ENCODE measurements at places on chromosomes 13 and 19.

DNA sequence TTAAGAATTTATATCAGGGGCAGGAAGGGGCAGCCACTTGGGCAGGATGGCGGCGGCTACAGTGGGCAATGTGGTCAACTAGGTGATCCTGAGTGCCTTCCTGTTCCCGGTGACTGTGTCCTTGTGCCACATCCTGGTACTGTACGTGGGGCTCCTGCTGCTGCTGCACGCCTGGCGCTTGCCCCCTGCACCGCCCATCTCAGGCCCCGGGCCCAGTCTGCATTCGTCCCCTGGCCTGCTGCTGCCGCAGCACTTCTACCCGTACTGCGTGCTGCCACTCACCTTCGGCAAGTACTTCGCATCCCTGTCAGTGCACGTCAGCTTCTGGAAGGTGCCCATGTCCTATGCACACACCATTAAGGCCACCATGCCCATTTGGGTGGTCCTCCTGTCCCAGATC is 40.1 kb downstream of the IFT88 start:
- H3K36me3 ChIP-seq = peaks cover 8% of the 10 kb centered on the region
- H3K4me1 ChIP-seq = no peaks in the 10 kb centered on the region
- no peaks in the 10 kb centered on the region for H3K27me3 ChIP-seq
- DNase-seq = no peak

DNA sequence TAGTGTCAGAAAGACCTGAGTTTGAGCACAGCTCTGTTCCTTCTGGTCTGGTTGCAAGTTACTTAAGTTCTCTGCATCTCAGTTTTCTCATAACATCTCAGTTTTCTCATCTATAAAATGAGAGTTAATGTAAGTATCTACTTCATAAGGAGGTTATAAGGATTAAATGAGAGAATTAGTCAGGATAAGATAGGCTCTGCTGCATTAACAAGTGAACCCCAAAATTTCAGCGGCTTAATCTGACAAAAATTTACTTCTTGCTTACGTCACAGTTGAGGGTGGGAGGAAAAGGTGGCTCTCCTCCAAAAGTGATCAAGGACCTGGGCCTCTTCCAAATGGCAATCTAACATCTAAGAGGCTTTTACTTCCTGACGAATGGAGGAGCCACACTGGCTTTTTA is 31.5 kb upstream of the LRCH1 start:
- peak overlapping the region; percentile 24 for H3K27ac ChIP-seq
- DNase-seq = no peak
- H3K36me3 ChIP-seq = no peaks in the 10 kb centered on the region
- no peak overlapping the region for H3K4me3 ChIP-seq

GRCh38 chr19:34579281-34580054 is 97.5 kb downstream of the SCGB2B2 start:
- peaks cover 8% of the 10 kb centered on the region for H3K36me3 ChIP-seq
- no peak overlapping the region for H3K4me3 ChIP-seq
- H3K27ac ChIP-seq = no peak overlapping the region
- peaks cover 29% of the 10 kb centered on the region for H3K27me3 ChIP-seq
- DNase-seq = no peak

GRCh38 chr13:31012655-31013024 is 80.2 kb downstream of the TEX26 start:
- H3K4me1 ChIP-seq = peaks cover 4% of the 10 kb centered on the region
- H3K4me3 ChIP-seq = no peak overlapping the region
- H3K27ac ChIP-seq = no peak overlapping the region
- DNase-seq = no peak
- peaks cover 4% of the 10 kb centered on the region for H3K27me3 ChIP-seq
- peaks cover 4% of the 10 kb centered on the region for H3K36me3 ChIP-seq

GRCh38 chr13:103539721-103540381 is 473.6 kb upstream of the SLC10A2 start:
- DNase-seq = no peak
- no peak overlapping the region for H3K27ac ChIP-seq
- H3K4me3 ChIP-seq = no peak overlapping the region
- no peaks in the 10 kb centered on the region for H3K27me3 ChIP-seq

DNA sequence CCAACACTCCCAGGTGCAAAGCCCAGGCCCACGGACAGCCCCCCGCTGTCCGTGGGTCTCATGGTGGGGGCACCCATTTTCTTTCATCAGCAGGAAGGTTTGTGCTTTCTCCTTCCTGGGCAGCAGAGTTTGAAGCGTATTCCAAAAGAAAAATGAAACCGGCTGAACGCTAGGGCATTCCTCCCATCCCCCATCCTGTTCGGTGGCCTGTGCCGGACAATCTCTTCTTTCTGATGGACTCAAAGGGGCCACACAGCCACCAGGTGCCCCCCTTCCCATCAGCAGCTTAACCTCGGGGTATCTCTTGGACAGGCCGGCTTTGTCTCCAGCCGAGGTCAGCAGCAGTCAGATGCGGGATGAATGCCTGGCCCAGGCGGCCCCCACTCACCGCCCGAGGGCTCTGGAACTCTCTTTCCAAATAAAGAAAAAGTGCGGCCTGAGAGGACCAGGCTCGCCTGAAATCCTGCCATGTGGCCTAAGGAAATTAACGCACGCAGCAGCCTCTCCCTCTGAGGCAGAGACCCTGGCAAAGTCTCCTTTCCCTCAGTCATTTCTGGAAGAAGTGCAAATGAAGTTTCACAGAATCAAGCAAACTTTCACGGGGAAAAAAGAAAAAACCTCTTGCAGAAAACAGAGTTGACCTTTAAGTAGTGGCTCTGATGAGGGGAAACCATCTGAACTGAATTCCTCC is 67.8 kb downstream of the RASA3 start:
- peaks cover 14% of the 10 kb centered on the region for H3K27me3 ChIP-seq
- no peak overlapping the region for H3K4me3 ChIP-seq
- H3K36me3 ChIP-seq = peaks cover 11% of the 10 kb centered on the region
- H3K4me1 ChIP-seq = peaks cover 29% of the 10 kb centered on the region
- no peak for DNase-seq
- H3K27ac ChIP-seq = no peak overlapping the region

- peaks cover 35% of the 10 kb centered on the region for H3K4me1 ChIP-seq
- no peak for DNase-seq
- H3K27me3 ChIP-seq = peaks cover 1% of the 10 kb centered on the region
- H3K36me3 ChIP-seq = no peaks in the 10 kb centered on the region
These were observed 9.6 kb downstream of the STARD13 start for GRCh38 chr13:33275916-33276315.

DNA sequence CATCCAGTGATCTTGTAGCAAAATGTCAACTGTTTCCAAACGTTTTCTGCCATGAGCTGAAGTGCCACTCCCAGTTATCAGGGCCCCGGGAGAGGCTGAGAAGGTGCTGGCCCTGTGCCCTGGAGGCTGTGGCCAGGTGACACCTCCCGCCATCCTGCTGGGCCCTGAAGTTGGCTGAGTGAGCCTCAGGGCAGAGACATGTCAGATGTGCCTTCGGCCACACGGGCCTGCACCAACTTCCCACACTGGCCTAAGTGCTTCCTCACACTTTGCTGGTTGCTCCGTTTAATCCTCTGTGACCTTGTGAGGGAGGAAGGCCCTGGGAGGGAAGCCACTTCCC is 4.8 kb downstream of the ADPRHL1 start:
- no peaks in the 10 kb centered on the region for H3K4me1 ChIP-seq
- H3K4me3 ChIP-seq = no peak overlapping the region
- DNase-seq = no peak
- peaks cover 5% of the 10 kb centered on the region for H3K36me3 ChIP-seq

- H3K4me3 ChIP-seq = no peak overlapping the region
- no peak for DNase-seq
- H3K36me3 ChIP-seq = no peaks in the 10 kb centered on the region
- H3K4me1 ChIP-seq = peaks cover 3% of the 10 kb centered on the region
- no peak overlapping the region for H3K27ac ChIP-seq
These were observed 18.9 kb upstream of the IPO5 start for GRCh38 chr13:97934590-97934989.

- H3K27me3 ChIP-seq = no peaks in the 10 kb centered on the region
- peaks cover 17% of the 10 kb centered on the region for H3K36me3 ChIP-seq
- no peak overlapping the region for H3K4me3 ChIP-seq
- peaks cover 4% of the 10 kb centered on the region for H3K4me1 ChIP-seq
These were observed 20.9 kb downstream of the COG6 start for GRCh38 chr13:39676315-39676876.

DNA sequence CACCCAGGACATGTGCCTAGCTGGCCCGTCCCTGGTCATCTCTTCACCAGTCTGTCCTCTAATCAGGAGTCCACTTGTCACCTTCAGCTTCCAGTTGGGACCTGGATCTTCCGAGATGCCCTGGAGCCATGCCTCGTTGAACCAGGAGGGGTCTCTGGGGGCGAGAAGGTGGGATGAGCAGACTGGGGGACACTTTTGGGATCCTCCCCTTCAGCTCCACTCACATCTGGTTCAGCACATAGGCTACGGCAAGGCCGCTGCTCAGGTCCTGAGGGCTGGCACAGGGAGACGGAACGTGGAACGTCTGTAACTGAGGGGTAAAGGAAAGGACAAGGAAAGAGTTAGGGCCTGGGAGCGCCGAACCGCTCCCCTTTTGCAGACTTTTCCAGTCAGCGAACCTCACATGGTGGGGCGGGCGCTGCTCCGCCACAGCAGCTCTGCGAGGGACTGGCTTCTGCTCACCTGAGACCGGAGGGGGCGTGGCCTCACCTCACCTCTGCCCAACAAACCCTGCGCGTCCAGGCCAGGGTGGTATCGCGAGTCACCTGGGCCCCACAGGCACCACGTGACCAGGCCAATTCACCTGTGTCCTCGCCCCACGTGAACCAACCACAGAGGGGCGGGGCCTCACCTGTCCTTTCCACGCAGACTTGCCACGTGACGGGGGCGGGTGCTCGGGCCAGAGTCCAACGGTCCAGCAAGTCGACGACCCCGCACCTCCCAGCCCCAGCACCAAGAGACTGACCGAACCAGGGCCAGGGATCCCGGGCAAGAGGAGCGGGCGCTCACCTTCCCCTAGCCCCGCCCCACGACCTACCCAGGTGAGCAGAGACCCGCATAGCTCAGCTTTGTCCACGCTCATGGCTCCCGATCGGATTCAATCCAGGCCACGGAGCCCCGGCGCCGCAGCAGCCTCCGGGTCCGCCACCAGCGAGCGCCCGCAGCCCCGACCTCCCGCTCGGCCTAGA is at the start of gene HOOK2:
Gene HOOK2 (minus strand): TSS at position 965 of the 968 bp plus-strand sequence. CDS start 103 bp downstream, at position 862.
- peaks cover 15% of the 10 kb centered on the region for H3K27me3 ChIP-seq
- no peak for DNase-seq
- H3K4me1 ChIP-seq = peaks cover 12% of the 10 kb centered on the region
- peaks cover 4% of the 10 kb centered on the region for H3K36me3 ChIP-seq

GRCh38 chr19:43741075-43741825 is 13.5 kb downstream of the SMG9 start:
- no peak for DNase-seq
- peaks cover 50% of the 10 kb centered on the region for H3K36me3 ChIP-seq
- H3K27me3 ChIP-seq = peaks cover 5% of the 10 kb centered on the region
- H3K4me3 ChIP-seq = peak overlapping the region; percentile 39
- no peak overlapping the region for H3K27ac ChIP-seq

DNA sequence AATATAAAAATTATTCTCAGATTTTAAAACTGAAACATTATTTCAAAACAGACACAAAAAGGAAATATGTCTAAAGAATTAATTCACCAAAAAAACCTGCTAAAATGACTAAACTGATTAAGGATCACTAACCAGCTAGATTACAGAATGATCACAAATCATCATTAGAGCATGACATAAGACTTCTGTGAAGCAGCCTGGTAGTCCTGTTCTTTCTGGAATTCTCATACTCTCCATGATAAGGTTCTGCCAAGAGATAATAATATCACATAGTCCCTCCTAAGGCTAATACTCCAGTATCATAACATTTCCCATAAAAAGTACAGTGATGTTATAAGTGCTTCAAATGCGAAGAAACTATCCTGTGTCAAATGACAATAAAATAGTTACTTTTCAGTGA is 1814.9 kb downstream of the SLITRK5 start:
- no peak for DNase-seq
- no peaks in the 10 kb centered on the region for H3K36me3 ChIP-seq
- H3K4me1 ChIP-seq = no peaks in the 10 kb centered on the region
- no peaks in the 10 kb centered on the region for H3K27me3 ChIP-seq
- no peak overlapping the region for H3K4me3 ChIP-seq
- H3K27ac ChIP-seq = no peak overlapping the region

DNA sequence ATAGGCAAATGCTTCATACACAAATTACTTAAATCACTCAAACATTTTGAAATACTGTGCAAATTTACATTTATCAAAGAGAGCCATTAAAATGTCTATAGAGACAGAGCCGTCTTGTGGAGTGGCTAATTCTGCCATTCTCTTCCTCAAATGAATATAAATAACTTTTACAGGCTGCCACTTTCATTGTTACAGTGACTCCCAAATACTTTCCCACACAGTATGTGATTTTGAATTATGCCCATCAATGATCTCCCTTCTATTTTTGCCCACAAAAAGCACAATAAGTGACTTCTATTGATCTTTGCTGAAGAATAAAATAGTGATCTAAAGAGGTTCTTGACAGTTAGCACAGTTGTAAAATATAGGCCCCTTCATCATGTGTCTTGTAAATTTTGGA is 1244.9 kb downstream of the PCDH17 start:
- H3K27ac ChIP-seq = no peak overlapping the region
- H3K27me3 ChIP-seq = no peaks in the 10 kb centered on the region
- no peaks in the 10 kb centered on the region for H3K36me3 ChIP-seq
- no peak overlapping the region for H3K4me3 ChIP-seq
- DNase-seq = no peak

GRCh38 chr13:41418027-41418426 is 39.3 kb upstream of the RGCC start:
- H3K27me3 ChIP-seq = peaks cover 2% of the 10 kb centered on the region
- H3K36me3 ChIP-seq = peaks cover 3% of the 10 kb centered on the region
- H3K4me3 ChIP-seq = no peak overlapping the region
- H3K4me1 ChIP-seq = no peaks in the 10 kb centered on the region
- no peak overlapping the region for H3K27ac ChIP-seq
- DNase-seq = no peak

DNA sequence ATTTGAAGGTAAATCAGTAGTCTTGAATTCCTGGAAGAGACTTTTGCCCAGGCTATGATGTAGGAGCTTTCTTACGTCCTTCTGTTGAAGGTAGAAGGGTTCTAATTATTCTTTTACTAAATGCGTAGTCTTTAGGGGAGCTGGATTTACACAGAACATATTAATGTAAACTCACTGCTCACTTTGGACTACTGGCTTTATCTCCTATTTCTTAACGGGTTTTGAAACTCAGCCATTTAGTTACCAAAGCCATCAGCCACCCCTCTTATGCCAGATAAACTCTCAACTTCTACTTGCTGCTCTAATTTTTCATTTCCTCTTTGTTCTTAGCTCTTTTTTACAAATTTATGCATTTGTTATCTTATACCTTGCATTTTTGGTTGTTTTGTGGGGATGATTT is 81.5 kb downstream of the FNDC3A start:
- H3K4me3 ChIP-seq = no peak overlapping the region
- no peak for DNase-seq
- H3K27me3 ChIP-seq = no peaks in the 10 kb centered on the region
- H3K27ac ChIP-seq = no peak overlapping the region
- peaks cover 4% of the 10 kb centered on the region for H3K36me3 ChIP-seq
- H3K4me1 ChIP-seq = no peaks in the 10 kb centered on the region
